ENCODE measurements at places on chromosomes 2 and 18.

GRCh38 chr2:215808996-215809395, 204.4 kb downstream of the MREG start:
- DNase-seq, result no peak

DNA sequence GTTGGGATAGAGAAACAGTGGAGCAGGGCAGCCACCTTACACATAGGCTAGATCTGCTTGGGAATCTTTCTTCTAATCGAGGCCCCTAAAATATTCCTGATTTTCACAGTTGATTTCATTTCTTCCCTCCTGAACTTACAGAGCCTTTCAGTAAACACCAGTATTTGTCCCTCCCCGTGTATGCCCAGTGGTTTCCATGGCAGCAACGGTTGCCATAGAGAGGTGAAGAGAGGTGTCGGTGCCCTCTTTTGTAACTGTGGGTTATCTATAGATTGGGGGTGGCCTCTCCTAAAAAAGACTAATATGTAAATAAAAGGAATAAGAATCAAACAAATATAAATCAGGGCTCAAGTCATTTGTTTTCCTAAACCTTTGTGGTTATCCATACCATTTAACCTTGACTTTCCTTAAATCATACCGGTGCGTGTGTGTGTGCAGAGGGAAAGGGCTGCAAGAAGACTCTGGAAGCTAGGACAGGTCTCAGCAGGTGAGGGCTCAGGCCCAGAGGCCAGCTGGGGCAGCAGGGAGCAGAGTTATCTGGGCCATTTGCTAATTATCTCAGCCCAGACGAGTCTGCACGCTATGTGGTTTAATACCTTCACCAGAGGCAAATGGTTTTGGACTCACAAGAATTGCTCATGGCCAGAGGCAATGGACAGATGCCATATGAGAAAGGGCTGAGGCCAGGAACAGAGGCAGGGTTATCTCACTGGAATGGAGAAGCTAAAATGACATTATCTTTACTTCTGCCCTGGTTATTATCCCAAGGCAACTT, 35.5 kb downstream of the LIPG start:
- no peak for DNase-seq

- no peak for DNase-seq
Measured at GRCh38 chr18:76545433-76546087, 50.5 kb upstream of the ZNF516 start.

DNA sequence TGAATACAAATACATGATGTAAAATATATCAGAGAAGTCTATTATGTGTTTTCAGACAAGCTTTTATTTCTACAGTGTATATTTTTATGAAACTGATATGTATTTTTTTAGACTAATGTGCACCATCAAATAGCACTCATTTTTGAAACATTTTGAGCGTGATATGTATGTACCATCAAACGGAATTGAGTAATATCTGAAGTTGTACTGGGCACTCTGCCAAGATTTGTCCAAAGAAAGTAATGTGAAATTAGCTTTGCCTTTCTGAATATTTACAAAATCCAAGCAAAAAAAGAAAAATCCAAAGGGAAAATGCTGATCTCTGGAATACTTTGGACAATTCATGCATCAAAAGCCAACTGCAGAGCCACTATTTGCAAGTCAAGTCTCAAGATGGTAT, 972.0 kb downstream of the DPP10 start:
- DNase-seq, result no peak

- no peak for DNase-seq
Measured at GRCh38 chr2:214706986-214707385, 102.5 kb downstream of the BARD1 start.

GRCh38 chr2:80238692-80239469, 65.7 kb downstream of the LRRTM1 start:
- no peak for DNase-seq

DNA sequence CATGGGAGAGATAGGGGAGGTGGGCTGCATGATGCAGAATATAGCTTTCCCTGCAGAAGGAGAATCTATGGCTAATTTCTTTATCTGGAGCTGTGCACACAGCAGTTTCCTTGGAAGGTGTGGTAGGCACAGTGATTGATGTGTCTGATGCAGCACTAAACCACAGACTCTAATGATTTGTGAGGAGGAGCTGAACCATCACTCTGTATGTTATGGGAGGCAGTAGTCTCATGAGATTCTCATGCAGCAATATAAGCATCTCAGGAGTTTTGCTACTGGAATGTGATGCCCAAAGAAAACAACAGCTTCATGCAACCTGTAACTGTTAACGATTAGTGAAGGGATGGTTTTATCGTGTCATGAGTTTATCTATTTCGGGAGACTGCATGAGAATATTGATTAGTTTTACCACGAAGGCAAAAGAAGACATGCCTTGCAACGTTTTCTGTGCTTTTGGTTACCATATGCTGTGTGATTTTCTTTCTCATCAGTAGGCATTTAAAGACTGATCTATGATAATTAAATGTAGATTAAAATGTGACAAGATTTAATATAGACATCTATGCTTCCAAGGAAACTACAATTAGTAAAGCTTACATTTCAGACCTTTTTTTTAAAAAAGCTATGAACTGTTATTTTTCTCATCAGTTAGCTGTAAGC, 286.8 kb downstream of the ARL6IP6 start:
- DNase-seq, result no peak

- no peak for DNase-seq
Measured at GRCh38 chr2:42567364-42567763, 1.1 kb upstream of the MTA3 start.

DNA sequence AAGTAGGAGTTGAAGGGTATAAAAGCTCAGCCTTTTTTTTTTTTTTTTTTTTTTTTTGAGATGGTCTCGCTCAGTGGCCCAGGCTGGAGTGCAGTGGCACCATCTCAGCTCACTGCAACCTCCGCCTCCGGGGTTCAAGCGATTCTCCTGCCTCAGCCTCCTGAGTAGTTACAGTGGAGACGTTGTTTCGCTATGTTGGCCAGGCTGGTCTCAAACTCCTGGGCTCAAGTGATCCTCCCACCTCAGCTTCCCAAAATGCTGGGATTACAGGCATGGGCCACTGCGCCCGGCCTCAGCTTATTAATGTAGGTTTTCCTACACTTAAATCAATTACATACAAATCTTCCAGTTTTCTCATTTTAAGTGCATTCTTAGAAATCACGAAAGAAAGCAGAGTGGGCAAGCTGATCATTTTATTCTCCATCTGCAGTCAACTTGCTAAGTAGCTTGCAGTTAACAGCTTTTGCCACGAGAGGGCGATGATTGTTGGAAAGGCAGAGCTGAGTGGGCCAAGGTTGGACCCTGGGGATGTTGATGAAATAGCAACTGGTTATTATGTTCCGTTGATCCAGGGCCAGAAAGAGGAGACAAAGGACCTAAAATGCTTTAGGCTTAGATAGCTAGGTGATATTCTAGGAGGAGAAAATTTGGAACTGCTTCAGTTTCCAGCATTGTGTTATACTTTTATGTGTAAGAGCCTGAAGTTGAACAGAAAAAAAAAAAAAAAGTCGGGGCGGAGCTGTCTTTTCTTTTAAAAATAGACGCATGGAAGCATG, 234.4 kb upstream of the EPAS1 start:
- peak; percentile 80 for DNase-seq

DNA sequence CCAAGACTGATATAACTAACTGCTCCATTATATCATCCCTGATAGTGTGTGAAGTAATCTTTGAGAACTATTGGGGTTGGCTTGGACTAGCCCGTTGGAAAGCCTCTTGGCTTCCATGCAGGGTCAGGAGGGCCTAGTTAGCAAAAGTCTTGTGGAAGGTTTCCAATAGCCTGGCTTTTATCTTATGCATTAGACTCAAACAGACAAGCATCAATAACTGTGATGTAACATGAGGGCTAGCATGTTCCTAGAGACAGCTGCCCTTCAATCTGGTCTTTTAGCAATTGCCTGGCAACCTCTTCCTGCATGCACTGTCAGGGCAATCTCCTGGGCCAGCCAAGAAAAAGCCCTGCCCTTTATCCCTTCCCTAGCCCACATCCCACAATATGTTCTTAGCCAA, 18.2 kb downstream of the SLC8A1 start:
- no peak for DNase-seq

DNA sequence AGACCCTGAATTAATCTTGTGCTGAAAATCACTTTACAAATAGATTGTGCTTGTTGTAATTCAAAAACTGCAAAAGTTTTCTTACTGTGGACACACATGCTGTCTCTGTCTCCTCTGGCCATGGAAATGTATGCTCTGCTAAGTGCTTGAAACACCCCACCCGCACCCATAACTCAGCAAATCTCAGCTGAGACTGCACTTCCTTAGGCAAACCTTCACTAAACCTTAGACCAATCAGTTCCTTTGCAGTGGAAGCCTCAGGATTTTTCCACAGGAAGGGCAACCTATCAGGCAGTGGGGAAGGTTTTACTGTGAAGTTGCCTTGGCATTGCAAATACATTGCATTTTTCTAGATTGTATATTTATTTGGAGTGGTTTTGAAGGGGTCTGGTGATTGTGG, 62.2 kb upstream of the PLA2R1 start:
- no peak for DNase-seq

DNA sequence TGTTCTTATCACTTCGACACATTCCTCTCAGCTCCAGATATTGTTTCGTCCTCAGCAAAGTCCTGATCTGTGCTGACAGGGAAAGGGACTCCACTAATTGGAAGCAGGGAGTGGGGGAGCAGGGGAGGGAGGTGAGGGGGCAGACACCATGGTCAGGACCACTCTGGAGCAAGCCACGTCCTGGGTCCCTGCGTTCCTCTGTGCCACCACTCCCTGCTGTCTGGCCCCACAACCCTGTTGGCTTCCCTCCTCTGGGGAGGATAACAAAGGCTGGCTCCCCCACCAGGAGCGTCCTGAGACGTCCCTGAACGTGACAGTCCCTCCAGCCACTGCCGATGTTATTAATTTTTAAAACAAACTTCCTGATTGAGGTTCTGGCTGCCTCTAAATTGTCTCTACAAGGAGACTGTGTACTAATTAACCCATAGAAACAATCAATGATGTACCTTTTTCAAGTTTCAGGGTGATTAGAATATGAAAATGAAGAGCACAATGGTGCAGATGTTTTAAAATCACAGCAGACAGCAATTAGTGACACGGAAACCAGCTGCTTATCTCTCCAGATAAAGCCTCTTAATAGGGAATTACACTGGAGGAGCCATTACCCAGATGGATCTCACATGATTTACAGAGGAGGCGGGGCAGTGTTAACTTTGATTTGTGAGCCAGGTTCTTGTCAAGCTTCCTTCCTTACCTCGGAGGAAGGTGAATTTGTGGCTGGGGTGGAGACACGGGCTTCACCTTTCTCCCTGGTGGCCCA, 257.5 kb downstream of the SETBP1 start:
- no peak for DNase-seq

DNA sequence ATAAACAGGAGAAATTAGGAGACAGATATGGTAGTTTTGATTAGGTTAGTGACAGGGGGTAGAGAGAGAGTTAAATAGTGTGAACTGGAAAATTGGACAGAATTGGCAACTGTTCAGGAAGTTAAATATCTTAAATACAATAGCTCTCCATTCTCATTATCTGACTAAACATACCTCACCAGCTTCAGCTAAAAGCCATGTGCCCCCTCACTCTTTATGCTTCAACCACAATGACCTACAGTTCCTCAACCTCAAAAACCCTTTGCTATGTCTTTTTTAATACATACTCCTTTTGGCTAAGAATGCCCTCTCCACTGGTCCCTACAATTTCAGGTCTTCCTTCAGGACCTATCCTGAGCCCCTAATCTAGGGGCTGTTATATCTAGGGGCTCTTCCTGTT, 740.2 kb upstream of the ZEB2 start:
- DNase-seq, result no peak

GRCh38 chr18:74916773-74917393, 292.1 kb downstream of the PTGR3 start:
- no peak for DNase-seq

GRCh38 chr2:39661826-39662225, 3.9 kb upstream of the TMEM178A start:
- no peak for DNase-seq

DNA sequence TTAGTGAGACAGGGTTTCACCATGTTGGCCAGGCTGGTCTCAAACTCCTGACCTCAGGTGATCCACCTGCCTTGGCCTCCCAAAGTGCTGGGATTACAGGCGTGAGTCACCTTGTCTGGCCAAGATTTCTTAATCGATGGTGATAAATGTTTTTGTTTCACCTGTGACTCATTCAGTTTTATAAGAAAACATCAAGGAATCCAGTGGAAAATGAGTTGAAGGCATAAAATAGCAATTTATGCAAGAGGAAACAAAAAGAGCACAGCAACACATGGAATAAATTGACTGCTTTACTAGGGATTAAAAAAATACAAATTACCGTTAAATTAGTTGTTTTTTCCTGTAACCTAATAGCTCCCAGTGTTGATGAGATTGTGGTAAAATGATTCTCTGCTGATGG, 80.2 kb downstream of the CDK15 start:
- no peak for DNase-seq

DNA sequence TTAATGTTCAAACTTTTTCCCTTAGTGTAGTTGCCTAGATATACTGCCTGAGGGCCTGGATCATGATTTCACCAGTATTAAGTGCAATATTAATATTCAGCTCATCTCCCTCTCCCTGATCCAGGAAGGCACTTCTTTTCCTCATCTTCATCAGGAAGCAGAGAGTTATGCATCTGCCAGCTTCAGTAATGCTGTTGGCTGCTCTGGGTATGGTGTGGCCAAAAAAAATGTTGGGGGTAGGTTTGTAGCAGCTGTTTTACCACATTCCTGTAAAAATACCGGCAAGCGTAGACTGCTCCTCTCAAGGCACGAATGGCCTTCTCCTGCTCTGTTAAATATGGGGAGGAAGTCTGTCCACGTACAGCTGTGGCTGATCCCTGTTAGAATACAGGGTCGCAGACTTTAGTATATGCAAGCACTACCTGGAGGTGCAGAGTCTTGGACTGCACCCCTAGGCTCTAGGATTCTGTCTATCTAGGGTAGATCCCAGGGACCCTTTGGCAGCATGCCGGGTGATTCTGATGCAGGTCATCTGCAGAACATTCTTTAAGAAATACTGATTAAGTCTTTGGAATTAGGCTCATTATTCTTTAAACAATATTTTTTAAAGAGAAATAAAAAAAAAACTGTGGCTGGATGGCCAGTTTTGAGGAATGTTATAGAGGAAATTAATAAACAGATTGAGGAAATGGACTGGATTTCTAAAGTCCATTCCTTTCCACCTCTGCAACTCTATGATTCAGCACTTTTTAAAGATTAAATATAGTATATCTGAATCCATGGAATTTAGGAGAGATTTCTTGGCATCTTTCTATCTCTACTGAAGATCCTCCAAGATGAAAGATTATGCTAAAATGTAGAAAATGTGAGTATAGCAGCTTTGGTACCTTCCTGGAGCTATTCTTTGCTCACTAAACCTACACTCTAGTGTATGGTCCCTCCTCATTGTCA, 21.0 kb upstream of the GLS start:
- no peak for DNase-seq

GRCh38 chr2:96764253-96764637, 3.5 kb downstream of the CNNM4 start:
- no peak for DNase-seq

DNA sequence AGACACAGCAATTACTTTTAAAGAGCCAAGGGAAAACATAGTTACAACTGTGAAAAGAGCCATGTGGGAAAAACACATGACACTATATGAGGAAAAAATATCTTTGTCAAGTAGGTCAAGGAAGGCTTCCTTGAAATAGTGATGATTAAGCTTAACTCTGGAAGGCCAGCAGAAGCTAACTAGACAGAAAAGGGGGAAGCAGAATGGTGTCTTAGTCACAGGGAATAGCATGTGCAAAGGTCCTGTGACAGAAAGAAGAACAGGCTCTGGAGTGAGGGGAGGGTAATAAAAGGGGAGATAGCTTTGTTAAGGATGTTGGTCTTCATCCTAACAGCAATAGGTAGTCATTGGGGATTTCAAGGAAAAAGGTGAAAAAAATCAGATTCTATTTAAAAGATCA, 64.0 kb downstream of the ARHGAP25 start:
- no peak for DNase-seq
